ENCODE measurements at places on chromosomes 16 and 17.

- no peak for DNase-seq
Observed at GRCh38 chr16:9816644-9817043, 365.6 kb downstream of the GRIN2A start.

GRCh38 chr17:74739227-74739831, 2.3 kb downstream of the RAB37 start:
- no peak for DNase-seq

DNA sequence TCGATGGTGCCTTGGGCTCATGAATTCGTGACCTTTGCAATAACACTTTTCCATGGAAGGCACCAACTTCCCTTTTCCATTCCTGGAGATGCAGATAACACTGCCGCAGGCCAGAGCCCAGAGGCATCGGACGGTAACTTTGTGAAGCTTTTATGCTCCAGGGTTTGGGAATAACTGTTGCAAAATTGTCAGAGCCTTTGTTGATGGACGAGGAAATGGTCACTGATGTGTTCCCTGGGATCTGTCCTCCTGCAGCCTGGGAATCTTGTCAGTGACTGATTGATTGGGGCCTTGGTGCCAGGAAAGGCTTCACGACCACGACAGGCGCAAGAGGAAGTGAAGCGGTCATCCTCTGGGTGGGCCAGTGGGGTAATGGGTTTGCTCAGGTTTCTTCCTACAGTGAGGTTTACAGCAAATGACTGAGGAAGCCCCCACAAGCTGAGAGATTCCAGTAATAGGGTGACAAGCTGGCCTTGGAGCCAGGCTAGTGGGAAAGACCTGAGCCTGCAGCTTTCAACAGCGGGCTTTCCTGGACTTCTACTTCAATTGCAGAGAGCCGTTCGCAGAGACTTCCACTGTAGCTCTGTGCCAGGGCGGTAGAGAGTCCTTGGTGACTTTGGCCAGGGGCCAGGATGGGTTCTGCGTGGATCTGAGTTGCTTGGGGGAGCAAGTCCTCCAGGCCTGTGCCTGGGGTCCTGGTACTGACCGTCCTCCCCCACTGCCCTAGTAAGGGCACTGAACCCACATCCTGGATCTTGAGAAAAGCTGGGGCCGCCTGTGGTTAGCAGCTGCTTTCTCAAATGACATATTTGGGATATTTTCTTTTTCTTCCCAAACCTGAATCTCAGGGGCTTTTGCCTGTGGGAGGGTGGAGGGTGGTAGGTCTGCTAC, 37.6 kb downstream of the PGS1 start:
- no peak for DNase-seq

DNA sequence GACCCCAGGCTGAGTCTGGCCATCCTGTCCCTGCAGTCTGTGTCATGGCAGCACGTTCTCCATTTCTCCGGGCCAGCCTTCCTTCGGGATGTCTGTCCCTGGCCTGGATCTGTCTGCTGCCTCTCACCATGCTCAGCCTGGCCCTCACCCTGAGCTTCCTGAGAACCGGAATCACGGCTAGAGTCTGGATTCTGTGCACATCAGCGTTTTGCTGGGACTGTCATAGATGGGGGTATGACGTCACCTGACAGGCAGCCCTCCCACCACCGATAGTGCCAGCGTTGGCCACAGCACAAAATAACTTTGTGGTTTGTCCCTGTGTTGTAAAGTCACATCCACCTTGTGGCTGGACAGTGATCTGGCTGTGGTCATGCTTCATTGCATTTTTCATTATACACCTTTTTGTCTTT, 59.2 kb downstream of the B9D1 start:
- no peak for DNase-seq

DNA sequence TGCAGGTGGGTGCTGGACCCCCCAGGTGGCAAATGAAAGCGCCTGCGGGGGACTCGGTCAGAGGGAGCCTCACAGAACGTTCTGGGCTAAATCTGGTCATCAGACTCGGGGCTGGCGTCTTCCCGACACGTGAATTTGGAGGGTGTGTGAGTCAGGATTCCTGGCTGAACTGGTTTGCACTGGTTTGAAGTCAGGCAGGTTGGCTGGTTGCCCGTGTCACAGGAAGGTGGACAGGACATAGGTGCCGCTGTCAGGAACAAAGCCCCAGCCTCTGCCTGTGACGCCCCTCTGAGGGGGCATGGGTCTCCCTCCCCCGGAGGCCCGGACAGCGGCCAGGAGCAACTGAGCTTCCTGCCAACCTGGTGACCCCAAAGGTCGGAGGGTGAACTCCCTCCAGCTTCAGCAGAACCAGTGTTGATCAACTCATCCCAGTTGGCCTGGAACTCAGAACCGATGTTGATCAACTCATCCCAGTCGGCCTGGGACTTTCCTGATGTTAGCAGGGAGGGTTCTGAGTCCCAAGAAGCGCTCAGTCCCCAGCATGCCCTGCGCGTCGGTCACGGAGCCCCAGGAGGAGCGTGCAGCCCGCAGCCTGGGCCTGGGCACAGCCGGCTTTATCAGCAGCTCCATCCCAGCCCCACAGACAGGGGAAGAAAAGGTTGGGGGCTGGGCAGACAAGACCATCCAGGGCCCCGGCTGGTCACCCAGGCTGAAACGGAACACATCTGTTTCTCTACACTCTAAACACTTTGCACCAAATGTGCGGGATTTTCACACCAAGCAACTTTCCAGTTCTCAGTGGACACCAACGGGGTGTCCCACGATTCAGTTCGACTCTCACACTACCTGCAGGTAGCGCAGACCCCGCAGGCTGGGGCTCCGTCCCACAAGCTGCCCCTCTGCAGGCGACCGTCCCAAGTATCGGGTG, 14.4 kb upstream of the METRNL start:
- no peak for DNase-seq

- no peak for DNase-seq
Observed at GRCh38 chr17:69485901-69486643, 71.6 kb downstream of the MAP2K6 start.

All from activated CD8-positive, alpha-beta memory T cell treated with anti-CD3 and anti-CD28 coated beads for 48 hours (primary cell).